Mesangial cell (primary cell): ENCODE measurements at places on chromosomes 3 and 15. TPM values are rescaled to one million over a fixed set of nuclear protein-coding genes. Genes with fewer than 3 reads are reported as not detected.

SKOR1 gene
- 0.25 TPM in 1 of 2 replicates, not detected in the other for total RNA-seq

FXR1 gene
- 69.4 and 72.0 TPM in 2 replicates for total RNA-seq

CNOT10 gene
- 13.1 and 20.9 TPM in 2 replicates for total RNA-seq

TNFAIP8L3 gene
- 0.98 and 1.4 TPM in 2 replicates for total RNA-seq

CYP8B1 gene
- not detected in 2 replicates for total RNA-seq

DUOXA2 gene
- total RNA-seq, result not detected in 2 replicates

BFSP2 gene
- not detected in 2 replicates for total RNA-seq
